ENCODE measurements at places on chromosomes 7 and 10.
A peak's percentile ranks its signal among the peaks of the same experiment; 100 is the strongest.

DNA sequence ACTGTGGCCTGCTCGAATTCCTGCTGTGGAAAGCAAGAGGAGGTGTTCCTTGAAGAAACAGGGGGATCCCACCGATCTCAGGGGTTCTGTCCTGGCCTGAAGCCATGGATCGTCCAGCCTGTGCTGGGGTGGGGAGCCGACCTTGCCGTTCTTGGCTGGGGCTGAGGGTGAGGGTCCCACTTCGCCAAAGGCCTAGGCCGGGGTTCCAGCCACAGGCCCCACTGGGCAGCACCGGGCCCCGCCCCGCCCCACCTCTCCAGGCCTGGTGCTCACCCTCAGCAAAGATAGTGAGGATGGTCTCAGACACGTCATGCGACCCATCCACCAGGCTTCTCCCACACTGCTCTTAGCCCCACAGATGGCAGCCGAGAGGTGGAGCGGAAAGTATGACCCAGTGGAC, 51.4 kb upstream of the ZNF716 start:
- DNase-seq, result no peak

- DNase-seq, result no peak
These were observed 2.2 kb upstream of the LRRC27 start for GRCh38 chr10:132329565-132330485.

DNA sequence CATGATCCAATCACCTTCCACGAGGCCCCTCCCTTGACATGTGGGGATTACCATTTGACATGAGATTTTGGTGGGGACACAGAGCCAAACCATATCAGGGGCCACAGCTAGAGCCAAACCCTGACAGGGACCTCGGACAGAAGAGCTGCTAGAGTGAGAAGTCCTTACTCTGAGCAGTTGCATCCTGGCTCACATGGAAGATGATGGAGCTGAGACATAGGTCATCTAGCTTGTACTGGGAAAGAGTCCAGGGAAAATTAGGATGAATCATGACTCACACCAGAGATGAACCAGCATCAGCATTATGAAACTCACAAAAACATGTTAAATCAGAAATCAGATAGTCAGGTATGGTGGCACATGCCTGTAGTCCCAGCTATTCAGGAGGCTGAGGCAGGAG, 12.8 kb upstream of the FMC1 start:
- peak; percentile 54 for DNase-seq

GRCh38 chr7:85851571-85852193, 664.8 kb upstream of the SEMA3D start:
- peak; percentile 38 for DNase-seq

DNA sequence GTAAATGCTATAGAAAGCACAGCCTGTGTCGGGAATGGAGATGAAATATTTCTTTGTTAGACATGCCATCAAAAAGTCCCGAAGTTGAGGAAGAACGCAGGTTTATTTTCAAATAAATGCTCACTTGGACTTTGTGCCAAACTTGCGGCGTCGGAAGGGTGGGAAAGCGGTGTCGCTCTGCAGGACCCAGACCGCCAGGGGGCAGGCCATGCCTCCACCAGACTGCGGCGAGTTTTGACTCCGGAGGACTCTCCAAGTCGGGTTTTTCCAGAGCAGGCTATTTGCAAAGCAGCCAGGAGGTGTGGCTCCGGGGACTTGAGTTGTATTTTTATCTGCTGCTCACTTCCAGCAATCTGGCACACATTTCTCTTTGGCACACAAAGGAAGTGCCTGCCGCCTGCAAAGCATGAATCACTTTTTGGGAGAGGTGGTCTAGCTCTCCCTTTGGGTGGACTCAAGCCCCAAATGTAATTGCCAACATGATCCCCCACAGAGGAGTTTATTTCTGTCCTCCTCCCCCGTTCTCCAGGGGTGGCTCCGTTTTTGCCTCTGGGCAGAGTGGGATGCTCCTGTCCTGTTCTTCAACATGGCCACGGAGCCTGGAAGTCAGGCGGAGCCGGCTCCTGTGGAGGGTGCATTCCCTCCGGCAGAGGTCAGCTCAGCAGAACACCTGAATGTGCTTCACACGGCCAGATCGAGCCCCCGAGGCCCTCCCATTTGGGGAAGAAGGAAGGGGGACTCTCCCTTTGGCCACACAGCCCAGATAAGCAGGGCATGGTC, 82.3 kb upstream of the GPR26 start:
- peak; percentile 96 for DNase-seq

- no peak for DNase-seq
These were observed 83.0 kb downstream of the SGMS1 start for GRCh38 chr10:50540826-50541122.

- no peak for DNase-seq
These were observed 495.2 kb downstream of the GLRX3 start for GRCh38 chr10:130631142-130632096.
